ENCODE measurements at places on chromosomes 6 and 20.
A peak's percentile ranks its signal among the peaks of the same experiment; 100 is the strongest.

GRCh38 chr6:45495429-45496084 is 117.8 kb upstream of the SUPT3H start:
- no peak for DNase-seq

DNA sequence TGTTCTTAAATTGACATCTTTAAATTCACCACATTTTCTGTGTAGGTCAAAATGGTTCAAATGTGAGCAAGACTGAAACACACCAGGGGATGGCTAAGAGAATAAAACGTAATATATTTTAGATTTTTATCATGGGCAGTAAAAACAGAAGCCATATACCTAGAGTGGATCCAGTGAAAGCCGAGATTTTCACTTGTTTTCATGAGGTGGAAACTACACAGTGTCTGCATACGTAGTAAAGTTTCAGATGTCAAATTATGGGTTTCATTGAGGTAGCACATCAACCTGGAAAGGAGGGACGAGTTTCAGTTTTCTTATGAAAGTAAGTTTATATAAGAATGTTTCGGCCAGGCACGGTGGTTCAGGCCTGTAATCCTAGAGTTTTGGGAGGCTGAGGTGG is 25.9 kb downstream of the METTL24 start:
- no peak for DNase-seq

GRCh38 chr20:53636540-53637097 is 43.0 kb upstream of the ZNF217 start:
- DNase-seq, result no peak

- DNase-seq, result no peak
Measured at GRCh38 chr6:146805546-146806325, 207.0 kb downstream of the ADGB start.

- no peak for DNase-seq
Measured at GRCh38 chr20:59581993-59582679, 22.2 kb upstream of the PHACTR3 start.

GRCh38 chr20:17889226-17889625 is 79.4 kb downstream of the SNX5 start:
- DNase-seq, result no peak

GRCh38 chr6:15365273-15365687 is 119.4 kb downstream of the JARID2 start:
- no peak for DNase-seq

GRCh38 chr20:5448449-5449118 is 131.8 kb upstream of the PROKR2 start:
- DNase-seq, result peak; percentile 2

DNA sequence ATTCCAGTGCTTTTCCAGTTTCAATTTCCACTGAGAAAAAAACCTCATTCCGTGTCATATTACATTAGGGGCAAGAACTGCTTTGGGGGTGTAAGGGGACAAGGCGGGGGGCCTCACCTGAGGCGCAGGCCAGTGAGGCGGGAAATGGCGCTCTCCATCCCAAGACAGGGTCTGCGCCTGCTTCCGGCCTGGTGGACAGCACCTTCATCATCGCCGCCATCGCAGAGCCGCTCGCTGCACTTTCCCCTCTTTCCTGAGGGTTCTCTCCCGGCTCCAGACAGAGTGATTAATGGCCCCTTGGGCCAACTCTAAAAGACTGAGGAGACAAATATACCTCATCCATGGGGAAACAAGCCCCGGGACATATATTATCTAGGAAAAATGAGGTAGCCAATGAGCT is 270.0 kb upstream of the SOX4 start:
- DNase-seq, result no peak

DNA sequence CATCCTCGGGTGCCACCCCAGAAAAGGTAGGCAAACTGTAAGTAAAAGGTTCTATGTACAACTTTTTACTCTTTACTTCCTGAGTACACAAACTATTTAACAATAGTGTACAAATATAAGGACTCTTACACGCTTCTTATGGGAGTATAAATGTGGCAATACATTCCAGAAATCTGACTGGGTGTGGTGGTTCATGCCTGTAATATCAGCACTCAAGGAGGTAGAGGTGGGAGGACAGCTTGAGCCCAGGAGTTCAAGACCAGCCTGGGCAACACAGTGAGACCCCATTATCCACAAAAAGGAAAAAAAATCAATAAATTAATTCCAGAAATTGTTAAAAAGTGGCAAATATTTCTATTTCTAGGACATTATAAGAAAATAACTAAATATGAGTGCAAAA is 48.9 kb downstream of the PIGU start:
- no peak for DNase-seq

All from AG04450 (cell line).